ENCODE measurements at places on chromosomes 12 and 14.

- no peak for DNase-seq
Observed at GRCh38 chr14:26849514-26849913, 251.7 kb upstream of the NOVA1 start.

DNA sequence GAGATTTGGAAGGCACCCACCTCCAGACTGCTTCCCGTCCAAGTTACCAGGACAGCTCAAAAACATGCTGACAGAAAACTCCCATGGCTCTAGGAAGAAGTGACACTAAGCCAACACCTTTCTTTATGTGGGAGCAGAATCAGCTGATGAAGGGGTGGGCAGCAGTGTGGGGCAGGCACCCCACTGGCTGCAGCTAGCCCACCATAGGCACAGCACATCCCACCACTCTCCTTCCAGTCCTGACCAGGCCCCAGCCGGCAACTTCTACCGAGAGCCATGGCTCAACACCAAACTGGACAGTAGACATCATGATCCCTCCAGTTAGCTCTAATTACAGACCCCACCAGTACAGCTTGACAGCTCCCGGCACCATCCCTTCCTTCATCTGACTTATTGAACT is 45.0 kb downstream of the SH2B3 start:
- DNase-seq = no peak

DNA sequence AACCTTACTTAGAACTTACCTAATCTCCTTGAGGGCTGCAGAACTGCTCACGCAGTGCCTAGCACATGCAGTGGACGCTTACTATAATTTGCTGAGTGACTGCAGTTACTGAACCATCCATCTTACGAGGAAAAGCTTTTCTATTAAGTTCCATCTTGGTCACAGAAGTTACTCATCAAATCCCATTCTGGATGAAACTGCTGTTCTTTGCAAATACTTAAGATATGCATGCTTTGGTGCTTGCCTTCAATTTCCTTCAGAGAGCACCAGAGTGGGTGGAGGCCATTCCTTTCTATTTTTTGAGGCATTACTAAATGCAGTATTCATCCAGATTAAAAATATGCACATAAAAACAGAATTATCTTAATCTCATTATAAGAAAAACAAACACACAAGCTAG is 17.7 kb upstream of the PELI2 start:
- no peak for DNase-seq

DNA sequence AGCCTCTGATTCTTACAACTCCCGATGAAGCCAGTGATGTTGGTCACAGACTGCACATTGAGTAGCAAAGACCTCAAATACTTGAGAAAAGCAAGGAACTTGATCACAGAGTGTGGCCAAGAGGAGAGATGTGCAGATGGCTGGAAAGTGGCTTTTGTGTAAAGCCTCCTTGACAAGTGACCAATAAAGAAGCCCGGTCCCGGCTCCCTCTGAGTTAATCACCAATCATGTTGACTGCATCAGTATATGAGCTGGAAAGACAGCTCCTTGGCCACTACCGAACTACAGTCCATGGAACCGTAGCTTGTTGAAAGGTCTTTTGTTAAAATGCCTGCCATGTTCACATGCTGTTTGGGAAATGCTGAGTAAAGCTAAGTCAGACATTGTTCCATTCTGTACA is 23.7 kb upstream of the SERPINA6 start:
- DNase-seq = no peak

DNA sequence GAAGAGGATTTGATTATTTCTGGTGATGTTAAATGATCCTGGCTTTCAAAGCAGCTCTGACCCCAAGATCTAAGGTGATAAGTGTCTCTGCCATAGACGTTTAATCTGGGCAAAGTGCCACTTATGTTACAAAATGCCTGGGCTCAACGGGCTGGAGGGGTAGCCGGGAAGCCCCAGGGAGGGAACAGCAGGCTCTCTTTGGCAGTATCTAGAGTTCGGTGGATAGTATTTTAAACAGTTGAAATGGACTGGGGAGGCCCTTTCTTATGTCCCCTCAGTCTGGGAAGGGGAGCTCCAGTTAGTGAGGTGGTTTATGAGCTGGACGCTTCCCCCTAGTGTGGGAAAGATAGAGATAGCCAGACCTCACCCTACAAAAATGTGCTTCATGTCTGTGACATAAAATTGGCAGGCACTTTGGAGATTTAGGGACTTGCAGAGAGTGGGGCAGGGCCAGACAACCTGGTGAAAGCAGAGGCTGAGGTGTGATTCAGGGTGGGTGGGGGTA is 5.5 kb upstream of the HOXC11 start:
- no peak for DNase-seq

DNA sequence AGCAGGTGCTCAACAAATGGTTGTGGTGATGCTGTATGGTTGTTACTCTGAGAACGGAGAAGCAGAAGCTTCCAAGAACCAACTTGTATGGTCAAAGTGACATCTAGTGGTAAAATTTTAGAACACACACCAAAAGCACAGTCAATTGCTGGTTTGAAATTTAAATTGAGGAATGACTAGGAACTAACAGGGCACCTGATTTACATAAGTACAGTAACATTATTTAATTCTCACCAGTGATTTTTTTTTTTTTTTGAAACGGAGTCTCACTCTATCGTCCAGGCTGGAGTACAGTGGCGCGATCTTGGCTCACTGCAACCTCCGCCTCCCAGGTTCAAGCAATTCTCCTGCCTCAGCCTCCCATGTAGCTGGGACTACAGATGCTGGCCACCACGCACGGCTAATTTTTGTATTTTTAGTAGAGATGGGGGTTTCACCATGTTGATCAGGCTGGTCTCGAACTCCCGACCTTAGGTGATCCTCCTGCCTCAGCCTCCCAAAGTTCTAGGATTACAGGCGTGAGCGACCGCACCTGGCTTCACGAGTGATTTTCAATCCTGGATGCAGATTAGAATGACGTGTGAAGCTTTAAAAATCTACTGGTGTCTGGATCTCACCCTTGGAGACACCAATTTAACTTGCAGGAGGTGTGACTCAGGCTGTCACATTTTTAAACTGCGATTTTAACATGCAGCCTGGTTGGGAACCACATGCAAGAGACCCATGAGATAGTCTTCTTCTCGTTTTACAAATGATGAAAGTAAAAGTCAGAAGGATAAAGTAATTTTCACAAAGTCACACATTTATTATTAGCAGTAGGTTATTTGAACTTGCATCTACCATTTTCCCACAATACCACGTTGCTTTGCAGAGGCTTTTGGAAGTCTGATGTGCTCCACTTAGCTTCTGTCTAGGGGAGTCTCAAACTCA is 14.1 kb upstream of the NUMB start:
- peak; percentile 87 for DNase-seq
